HTR-8/SVneo (cell line): ENCODE measurements at places on chromosomes 11 and 22.

- no peak for DNase-seq
These were observed 145.6 kb downstream of the EFCAB6 start for GRCh38 chr22:43666457-43666856.

GRCh38 chr11:100876815-100877520 lies 189.9 kb downstream of the ARHGAP42 start:
- DNase-seq = peak; percentile 90

GRCh38 chr11:19241260-19242178 lies 774 bp upstream of the E2F8 start:
- peak; percentile 51 for DNase-seq

DNA sequence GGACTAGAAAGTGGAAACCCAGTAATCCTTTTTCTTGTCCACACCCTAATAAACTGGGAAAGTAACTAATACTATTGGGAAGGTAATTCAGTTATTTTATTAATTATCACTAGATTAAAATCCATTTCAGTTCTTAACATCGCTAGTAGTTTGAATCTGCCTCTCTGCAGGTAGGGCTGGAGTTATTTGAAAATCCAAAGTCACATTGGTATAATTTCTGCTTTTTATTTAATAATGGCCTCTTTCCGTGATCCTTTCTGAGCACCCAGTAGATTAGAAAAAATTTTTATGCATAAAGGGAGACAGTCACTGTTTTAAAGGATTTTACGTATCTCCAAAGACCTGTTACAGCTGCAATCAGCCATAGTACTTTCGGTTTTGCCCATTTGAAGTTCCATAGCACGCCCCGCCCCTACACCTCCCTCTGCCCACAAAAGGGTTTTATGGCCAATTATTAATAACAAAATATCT lies 605 bp upstream of the COPB1 start:
- peak; percentile 36 for DNase-seq

- DNase-seq = no peak
These were observed 102.0 kb downstream of the INSC start for GRCh38 chr11:15216678-15217077.

DNA sequence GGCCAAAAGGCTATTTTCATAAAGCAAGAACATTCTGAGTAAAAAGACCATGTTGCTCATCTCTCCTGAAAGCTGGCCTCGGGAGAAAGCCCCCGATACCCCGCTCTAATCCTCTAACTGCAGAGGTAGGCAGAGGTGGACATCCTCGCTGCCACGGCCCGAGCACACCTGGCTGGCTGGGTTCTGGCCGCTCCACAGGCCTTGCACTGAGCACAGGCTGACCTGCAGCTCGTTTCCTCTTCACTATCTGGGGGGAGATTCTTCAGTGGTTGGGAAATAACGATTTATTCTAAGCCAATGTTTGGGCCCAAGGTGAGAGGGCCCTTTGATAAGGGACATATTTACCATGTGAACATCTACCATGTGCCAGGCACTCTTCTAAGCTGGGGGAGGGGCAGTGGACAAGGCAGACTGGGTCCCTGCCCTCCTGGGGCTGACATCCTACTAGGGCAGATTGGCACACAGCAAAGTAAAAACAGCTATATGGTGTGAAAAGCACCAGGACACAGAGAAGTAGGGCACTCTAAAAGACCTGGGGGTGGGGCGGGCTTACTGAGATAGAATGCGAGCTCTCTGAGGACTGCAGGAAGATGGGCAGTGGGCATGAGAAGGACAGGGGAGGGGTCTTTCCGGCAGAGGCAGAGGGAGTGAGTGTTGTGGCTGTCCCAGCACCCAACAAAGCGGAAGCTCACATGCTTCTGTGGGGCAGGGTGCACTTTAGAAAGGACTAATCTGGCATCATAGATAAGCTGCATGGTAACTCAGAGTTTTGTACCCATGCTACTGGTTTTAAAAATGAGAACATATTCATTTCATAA lies 65.5 kb upstream of the ARFGAP3 start:
- DNase-seq = no peak
